ENCODE measurements at places on chromosomes 5 and 9. TPM values are rescaled to one million over a fixed set of nuclear protein-coding genes. Genes with fewer than 3 reads are reported as not detected.

GRCh38 chr9:8366161-8366926 lies 566.8 kb upstream of the DMAC1 start:
- DNase-seq = no peak
- no peaks in the 10 kb centered on the region for H3K27me3 ChIP-seq
- H3K27ac ChIP-seq = no peak overlapping the region
- H3K4me1 ChIP-seq = no peaks in the 10 kb centered on the region

- H3K4me3 ChIP-seq = no peak overlapping the region
- H3K27ac ChIP-seq = peak overlapping the region; percentile 91
- peaks cover 50% of the 10 kb centered on the region for H3K36me3 ChIP-seq
- H3K4me1 ChIP-seq = peaks cover 93% of the 10 kb centered on the region
- H3K27me3 ChIP-seq = no peaks in the 10 kb centered on the region
These were observed 78.4 kb downstream of the RXRA start for GRCh38 chr9:134404376-134405358.

DNA sequence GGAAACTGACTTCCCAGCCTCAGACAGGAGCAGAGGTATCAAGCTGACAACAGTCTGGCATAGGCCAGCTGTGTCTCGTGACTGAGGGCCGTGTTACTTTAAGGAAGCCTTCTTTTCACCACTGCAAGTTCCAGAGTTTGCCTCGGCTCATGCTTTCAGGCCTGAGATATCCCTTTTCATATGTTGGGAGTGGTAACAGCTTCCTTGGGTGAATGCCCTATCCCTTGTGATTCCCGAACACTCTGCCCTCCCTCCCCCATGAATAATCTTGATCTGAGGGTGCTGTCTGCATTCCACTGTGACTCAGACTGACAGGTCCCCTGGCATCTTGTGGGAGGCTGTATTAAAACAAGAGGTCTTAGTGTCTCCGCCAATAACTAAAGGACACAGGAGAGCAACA lies 49.7 kb upstream of the ARL15 start:
- peaks cover 5% of the 10 kb centered on the region for H3K27me3 ChIP-seq
- no peaks in the 10 kb centered on the region for H3K36me3 ChIP-seq
- no peak for DNase-seq

DNA sequence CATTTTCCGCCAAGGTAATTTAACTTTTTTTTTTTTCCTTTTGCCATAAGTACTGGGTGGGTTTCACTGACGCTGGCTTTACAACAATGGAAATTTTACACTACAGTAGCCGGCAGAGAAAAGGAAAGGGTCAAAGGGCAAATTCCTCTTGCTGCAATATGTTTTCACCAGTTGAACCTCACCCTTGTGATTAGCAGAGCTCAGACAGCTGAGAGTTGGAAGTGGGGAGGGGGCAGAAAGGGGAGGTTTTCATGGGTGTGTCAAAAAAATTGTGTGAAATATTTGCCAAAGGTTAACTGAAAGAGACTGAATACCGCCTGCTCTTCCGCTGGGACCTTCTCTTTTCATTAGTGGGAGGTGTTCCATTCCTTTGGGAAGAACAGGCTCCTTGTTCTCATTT lies 296.9 kb downstream of the ADAMTS6 start:
- H3K27me3 ChIP-seq = no peaks in the 10 kb centered on the region
- H3K4me3 ChIP-seq = no peak overlapping the region

GRCh38 chr9:93226819-93227218 lies 42.9 kb downstream of the WNK2 start:
- H3K27me3 ChIP-seq = no peaks in the 10 kb centered on the region
- no peak overlapping the region for H3K27ac ChIP-seq
- H3K4me1 ChIP-seq = peaks cover 8% of the 10 kb centered on the region
- H3K4me3 ChIP-seq = no peak overlapping the region
- no peak for DNase-seq

Gene HTR4
- total RNA-seq = not detected

DNA sequence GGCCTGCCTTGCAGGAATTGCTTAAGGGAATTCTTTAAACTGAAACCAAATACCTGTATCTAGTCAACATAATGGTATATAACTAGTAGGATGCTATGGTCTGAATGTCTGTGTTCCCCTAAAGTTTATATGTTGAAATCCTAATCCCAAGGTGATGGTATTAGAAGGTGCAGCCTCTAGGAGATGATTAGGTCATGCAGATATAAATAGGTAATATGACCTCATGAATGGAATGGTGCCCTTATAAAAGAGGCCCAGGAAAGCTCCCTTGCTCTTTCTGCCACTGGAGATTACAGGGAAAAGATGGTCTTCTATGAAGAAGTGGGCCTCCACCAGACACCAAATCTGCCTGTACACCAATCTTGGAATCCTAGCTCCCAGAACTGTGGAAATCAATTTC lies 7.4 kb upstream of the KIAA1958 start:
- H3K36me3 ChIP-seq = no peaks in the 10 kb centered on the region
- H3K4me3 ChIP-seq = no peak overlapping the region
- H3K4me1 ChIP-seq = no peaks in the 10 kb centered on the region
- no peak overlapping the region for H3K27ac ChIP-seq
- H3K27me3 ChIP-seq = no peaks in the 10 kb centered on the region

DNA sequence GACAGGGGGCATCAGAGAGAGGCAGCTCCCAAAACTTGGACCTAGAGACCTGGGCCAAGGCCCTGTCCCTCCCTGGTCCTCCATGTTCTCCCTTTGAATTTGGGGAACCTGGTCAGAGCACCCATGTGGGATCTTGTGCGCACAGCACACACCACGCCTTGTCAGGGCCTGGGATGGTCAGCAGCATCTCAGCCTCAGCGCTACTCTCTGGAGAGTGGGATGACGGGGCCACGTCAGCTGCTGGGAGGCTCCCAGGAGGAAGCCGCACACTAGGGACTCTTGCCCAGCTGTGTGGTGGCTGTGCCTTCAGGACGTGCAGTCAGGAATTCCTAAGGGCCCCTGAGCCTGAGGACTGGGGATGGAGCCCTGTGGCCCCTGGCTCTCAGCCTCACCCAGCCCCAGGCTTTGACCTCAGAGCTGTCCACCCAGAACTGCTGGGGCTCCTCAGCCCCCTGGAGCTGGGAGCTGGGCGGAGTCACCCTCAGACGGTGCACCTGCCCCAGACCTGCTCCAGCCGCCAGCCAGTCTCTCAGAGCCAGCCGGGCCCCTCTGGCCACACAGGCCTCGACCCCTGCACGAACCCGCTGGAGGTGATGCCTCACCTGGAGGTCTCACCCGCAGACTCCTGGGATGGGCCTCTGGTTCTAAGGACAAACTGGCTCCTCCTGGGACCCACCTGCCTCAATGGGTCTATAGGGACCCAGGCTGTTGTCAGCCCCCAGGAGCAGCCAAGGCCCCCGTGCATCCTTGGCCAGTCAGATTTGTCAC lies 38.3 kb upstream of the EGFL7 start:
- H3K4me3 ChIP-seq = no peak overlapping the region
- H3K27ac ChIP-seq = no peak overlapping the region
- peaks cover 59% of the 10 kb centered on the region for H3K27me3 ChIP-seq
- no peaks in the 10 kb centered on the region for H3K36me3 ChIP-seq
- peaks cover 87% of the 10 kb centered on the region for H3K4me1 ChIP-seq

- H3K36me3 ChIP-seq = no peaks in the 10 kb centered on the region
- no peak for DNase-seq
- no peak overlapping the region for H3K4me3 ChIP-seq
- H3K27ac ChIP-seq = no peak overlapping the region
- peaks cover 16% of the 10 kb centered on the region for H3K4me1 ChIP-seq
These were observed 15.5 kb downstream of the IRX2 start for GRCh38 chr5:2735996-2736395.

Gene DMRT3
- total RNA-seq = not detected

DNA sequence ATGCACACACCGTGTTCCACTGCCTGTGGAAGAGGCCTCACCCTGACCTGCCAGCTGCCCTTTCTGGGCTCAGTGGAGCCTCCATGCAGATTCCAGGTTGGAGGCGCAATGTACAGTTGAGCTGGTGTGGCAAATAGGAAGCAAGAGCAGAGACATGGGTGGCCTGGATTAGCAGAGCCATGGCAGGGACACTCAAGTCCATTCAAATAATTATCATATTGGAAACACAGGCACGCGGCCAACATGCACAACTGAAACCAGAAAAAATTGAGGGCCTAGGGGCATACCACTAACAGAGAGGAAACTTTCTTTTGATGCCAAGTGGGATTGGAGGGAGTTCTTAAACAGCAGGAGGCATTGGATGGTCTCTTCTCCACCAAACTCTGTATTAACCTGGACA lies 35.8 kb downstream of the OTULINL start:
- no peak overlapping the region for H3K27ac ChIP-seq
- H3K4me1 ChIP-seq = no peaks in the 10 kb centered on the region
- no peak overlapping the region for H3K4me3 ChIP-seq
- peaks cover 26% of the 10 kb centered on the region for H3K36me3 ChIP-seq
- DNase-seq = no peak

GRCh38 chr5:172035049-172035448 lies 28.6 kb upstream of the FBXW11 start:
- no peak overlapping the region for H3K4me3 ChIP-seq
- H3K27me3 ChIP-seq = no peaks in the 10 kb centered on the region
- DNase-seq = peak; percentile 4
- H3K4me1 ChIP-seq = no peaks in the 10 kb centered on the region
- H3K36me3 ChIP-seq = no peaks in the 10 kb centered on the region

Gene KIF20A
- 3.8 TPM for total RNA-seq

- DNase-seq = no peak
- peaks cover 72% of the 10 kb centered on the region for H3K27me3 ChIP-seq
- peaks cover 43% of the 10 kb centered on the region for H3K4me1 ChIP-seq
- H3K27ac ChIP-seq = no peak within 1 kb of the TSS
- H3K36me3 ChIP-seq = no peaks in the 10 kb centered on the region
These were observed at the start of gene GDNF for GRCh38 chr5:37839407-37840052. GDNF (minus strand) TSS chr5:37840041; CDS start chr5:37834796, 5,245 bp downstream.

Gene POU5F2
- total RNA-seq = 8.5 TPM

Gene NTRK2
- total RNA-seq = 22.7 TPM

DNA sequence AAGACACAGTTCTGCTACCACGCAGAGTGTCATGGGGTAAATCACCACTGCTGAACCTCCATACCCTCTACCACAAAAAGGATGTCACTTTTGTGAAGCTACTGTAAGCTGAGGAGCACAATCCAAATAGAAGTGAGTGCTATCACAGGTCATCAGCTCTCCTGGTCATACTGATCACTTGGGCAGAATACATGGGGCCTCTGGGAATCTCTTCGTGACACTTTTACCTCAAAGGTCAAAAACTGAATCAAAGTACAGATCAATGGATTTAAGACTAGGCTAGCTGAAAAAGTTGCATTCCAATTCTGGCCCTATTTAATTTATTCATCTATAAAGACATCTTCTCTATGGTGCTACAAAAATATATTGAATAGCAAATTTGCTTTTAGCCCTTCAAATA lies 115.5 kb downstream of the MPDZ start:
- no peaks in the 10 kb centered on the region for H3K36me3 ChIP-seq
- no peak for DNase-seq
- no peaks in the 10 kb centered on the region for H3K4me1 ChIP-seq
- H3K4me3 ChIP-seq = no peak overlapping the region
